Urinary bladder (tissue), 4 donors: ENCODE measurements at places on chromosomes 12 and 14.

GRCh38 chr12:109053382-109054123 lies 1.2 kb downstream of the USP30 start:
- no peak for DNase-seq

GRCh38 chr14:41146391-41146790 lies 460.3 kb upstream of the LRFN5 start:
- DNase-seq: no peak

- DNase-seq: peak; percentile 57
Observed at GRCh38 chr12:95674631-95675030, 115.9 kb downstream of the NTN4 start.

- DNase-seq: no peak
Observed at GRCh38 chr12:74816398-74817175, 279.0 kb downstream of the ATXN7L3B start.

GRCh38 chr14:36222952-36223468 lies 46.5 kb upstream of the PTCSC3 start:
- no peak for DNase-seq

- DNase-seq: no peak
Observed at GRCh38 chr14:97713023-97713422, 915.8 kb downstream of the VRK1 start.

DNA sequence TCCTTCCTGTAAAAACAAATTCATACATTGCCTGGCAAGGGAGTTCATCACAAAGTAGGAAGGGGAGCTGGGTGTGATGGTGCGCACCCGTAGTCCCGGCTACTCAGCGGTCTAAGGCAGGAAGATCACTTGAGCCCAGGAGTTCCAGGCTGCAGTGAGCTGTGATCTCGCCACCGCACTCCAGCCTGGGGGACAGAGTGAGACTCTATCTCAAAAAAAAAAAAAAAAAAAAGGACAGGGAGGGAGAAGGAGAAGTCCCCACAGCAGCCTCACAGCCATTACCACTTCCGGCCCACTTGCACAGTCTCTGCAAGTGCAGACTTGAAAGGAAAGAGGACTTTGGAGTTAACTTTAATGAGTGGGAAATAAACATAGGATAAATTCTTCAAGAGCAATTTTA lies 121.0 kb downstream of the FBXL14 start:
- no peak for DNase-seq

GRCh38 chr12:6955108-6956020 lies 4.2 kb downstream of the PTPN6 start:
- no peak for DNase-seq
